Hematopoietic multipotent progenitor cell treated with erythropoietin and hydrocortisone succinate and interleukin-3 and kit ligand, for 4 days (in vitro differentiated cells): ENCODE measurements at places on chromosomes 1 and 21.

GRCh38 chr1:178055093-178055492, 38.8 kb upstream of the RASAL2 start:
- DNase-seq = peak; percentile 76

- DNase-seq = no peak
Observed at GRCh38 chr1:48018799-48019198, 21.6 kb upstream of the TRABD2B start.

DNA sequence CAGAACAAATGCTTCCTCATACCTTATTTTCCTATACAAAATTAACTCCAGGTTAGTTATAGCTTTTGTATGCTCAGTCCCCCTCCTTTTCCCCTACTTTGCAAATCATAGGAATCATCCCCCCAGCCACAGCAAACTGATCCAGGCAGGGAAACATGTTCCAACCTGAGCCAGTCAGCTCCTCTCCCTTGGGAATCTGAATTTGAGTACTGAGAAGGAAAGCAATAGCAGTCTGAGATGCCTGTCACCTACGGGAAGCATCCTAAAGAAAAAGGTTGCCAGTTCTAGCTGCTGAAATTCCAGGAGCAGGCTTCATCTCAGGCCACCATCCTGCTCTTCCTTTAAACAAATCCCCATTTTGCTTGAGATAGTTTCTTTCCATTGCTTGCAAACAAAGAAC, 6.9 kb downstream of the ADSS2 start:
- DNase-seq = no peak

DNA sequence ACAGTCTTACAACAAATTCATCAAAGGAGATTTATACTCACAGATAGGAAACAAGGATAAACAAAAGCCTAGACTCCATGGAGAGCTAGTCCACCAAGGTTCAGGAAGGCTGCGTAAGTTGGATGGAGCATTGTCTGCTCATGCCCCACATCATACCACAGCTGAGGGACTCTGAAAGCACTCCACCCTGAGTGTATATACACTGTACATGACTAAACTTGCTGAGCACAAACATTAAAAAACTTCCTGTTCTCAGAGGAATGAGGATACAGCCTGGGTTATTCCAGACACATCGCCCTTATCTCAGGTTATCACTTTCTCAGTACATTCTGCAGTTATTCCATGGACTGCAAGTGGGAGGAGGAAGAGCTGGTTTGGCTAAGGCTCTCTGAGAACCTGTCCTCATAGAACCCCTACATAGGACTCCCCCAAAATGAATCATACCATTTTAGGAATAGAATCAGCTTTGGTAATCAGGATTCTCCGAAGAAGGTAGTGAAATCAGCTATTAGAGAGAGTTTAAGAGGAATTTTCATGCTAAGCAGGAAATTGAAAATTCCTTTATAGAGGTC, 58.0 kb upstream of the PRMT6 start:
- no peak for DNase-seq

GRCh38 chr21:42560517-42561179, 47.0 kb downstream of the SLC37A1 start:
- DNase-seq = no peak

GRCh38 chr1:91499904-91500755, 521 bp upstream of the CDC7 start:
- DNase-seq = peak; percentile 87

DNA sequence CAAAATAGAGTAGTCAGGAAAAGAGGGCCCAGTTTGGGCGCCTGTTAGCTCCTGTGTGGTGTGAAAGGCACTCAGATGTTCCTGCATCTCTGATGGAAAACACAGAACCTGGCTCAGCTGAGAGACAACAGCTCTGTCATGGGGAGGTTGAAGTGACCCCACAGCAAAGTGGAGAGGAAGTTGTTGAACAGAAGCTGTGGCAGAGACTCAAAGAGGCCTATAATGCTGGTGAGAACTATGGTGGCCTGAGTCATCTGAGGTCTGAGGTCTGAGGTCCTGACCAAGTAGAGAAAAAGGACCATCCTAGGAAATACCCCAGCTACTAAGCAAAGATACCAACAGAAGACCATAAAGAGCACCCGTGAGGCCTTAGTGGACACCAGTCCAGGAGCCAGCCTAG, 45.6 kb upstream of the JAK1 start:
- peak; percentile 38 for DNase-seq

- no peak for DNase-seq
Observed at GRCh38 chr1:22612671-22613571, 23.5 kb upstream of the C1QA start.

- DNase-seq = no peak
Observed at GRCh38 chr1:54421101-54421504, 14.9 kb upstream of the SSBP3 start.

DNA sequence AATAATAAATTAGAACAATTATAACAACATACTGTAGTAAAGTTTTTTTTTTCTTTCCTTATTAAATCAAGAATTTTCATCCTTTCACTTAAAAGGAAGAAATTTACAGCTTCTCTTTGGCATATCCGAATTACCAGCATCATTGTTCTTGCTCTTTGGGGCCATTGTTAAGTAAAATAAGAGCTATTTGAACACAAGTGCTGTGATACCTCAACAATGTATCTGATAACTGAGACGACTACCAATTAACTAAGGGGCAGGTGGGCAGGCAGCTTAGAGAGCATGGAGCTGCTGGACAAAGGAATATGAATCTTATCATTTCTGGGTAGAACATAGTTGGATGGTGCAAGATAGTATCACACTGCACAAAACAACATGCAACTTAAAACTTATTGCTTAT, 719.9 kb upstream of the TMPRSS15 start:
- no peak for DNase-seq

DNA sequence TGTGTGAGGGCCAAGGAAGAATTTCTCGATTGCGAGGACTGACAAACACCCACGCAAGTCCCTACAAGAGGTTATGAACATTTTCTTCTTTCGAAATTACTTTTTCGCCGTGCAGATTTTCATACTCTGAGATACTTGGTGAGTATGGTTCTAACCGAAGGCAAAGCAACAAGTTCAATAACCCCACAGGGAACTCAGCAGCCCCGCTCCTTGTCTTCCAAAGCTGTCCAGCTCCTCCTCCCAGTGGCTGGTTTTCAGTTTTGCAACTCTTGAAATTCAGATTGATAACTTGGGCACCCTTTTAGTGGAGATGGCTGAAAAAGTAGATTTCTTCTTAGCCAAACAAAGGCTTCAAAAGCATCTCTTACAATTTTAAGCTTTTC, 154.4 kb downstream of the SETD4 start:
- DNase-seq = no peak

DNA sequence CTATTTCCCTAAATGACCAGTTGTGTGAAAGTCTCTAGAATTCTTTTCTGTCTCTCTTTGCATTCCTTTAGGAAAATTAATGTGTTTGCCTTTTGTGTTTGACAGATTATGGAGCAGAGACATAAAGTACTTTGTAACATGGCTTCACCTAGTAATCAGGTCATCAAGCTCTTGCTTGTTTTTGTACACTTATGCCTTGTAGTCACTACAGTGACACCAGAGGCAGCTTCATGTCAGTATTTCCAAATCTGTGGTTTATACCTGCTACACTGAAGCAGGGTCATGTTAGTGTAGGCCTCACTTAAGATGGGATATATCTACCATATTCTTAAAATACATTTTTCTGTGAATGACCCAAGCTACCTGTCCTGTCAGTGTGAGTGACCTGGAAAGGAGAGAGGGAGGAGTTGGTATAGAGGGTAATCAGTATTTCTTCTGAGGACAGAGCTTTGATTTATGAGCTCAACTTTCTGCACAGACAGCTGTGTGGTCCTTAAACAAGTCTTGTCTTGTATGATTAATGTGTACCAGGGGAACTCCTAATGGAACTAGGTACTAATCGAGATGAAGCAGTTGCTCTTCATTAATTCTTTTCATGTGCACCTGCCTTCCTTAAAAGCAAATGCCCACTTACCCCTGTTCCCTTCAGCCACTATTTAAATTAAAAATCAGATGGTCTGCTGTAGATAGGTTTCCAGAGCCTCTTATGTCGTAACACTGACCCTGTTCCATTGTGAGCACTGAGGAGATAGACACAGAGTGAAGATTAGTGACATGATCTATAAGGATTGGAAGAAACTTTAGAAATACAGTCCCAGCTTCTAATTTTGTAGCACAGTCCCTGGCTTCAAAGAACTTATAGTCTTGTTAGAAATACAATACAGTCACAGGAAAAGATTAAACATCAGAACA, 45.7 kb downstream of the MACO1 start:
- DNase-seq = no peak

DNA sequence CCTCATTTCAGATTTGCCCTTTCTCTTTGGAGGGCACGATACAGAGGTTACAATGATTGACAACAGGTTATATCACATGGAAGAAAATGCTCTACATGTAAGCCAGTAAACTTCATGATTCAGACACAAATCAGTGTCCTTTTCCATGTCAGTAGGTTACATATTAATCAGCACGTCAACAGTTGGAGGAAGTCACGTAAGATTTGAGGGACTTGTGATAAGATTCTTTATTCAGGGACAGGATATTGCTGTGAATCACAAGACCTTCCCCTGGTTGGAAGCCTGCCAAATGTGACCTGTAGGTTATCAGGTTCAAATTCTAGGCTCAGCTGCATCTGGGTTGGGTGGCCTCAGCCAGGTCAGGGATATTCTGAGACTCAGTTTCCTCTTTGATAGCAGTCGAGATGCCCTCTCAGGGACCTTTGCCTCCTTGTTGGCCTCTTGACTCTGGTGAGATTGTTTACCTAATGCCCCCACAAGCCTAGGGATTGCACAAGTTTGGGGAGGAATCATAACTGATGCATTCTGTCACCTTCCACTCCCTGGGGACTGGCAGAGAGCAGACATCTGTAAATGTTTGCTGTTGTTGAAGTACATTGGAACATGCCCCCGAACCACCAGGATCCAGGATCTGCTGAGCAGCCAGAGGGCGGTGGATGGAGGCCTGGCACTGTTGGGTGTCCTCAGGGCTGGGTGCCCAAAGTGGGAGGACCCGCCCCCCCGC, 31.9 kb downstream of the SERINC2 start:
- DNase-seq = peak; percentile 48

DNA sequence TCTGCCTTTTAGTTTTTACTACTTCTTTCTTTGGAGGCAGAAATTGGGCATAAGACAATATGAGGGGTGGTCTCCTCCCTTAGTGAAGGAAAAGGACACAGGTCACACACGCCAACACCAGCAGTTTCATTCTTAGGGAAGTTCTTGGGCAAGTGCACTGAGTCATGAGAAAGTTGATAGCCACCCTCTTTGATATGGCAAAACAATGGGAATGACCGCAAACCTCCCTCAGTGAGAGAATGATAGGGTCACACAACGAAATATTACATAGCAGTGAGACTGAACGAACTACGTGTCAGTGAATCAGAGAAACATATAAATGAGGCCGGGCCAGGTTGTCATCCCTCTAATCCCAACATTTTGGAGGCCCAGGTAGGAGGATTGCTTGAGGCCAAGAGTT, 20.0 kb downstream of the IL6R start:
- no peak for DNase-seq

DNA sequence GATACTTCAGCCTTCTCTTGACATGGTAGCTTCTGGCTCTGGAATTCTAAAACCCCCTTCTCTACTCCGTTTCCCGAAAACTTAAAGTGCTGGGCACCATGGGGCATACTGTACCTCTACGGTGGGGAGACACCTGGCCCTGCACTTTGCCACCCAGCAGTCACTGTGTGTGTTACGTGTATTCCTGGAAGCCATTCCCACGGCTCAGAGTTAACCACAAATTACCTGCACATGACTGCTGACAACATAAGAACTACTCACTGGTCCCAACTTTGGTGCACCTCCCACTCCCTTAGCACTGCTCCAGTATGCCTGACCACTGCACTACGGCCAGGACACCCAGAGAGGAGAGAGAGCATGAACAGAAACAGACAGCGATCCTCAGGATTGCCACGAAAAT, 29.4 kb upstream of the TMPRSS2 start:
- DNase-seq = no peak

GRCh38 chr1:997993-998744, 1.7 kb downstream of the HES4 start:
- DNase-seq = no peak

- no peak for DNase-seq
Observed at GRCh38 chr1:87980494-87980893, 651.8 kb downstream of the LMO4 start.

DNA sequence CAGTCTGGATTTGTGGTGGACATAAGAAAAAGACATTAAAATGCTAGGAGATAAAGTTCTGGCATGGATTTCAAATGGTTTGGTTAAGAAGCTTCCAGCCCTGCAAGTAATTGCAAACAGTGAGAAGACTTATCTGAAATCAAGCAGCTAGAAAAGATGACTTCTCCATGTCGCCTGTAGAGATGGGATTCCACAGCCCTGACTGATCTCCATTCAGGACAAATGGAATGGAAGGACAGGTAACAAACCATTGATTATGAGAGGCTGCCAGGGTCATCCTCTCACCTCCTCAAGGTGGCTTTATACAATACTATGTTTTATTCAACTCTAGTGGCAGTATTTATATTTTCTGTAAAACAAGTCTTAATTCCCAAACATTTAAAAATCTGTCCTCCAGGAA, 237.9 kb downstream of the HLX start:
- no peak for DNase-seq

- DNase-seq = no peak
Observed at GRCh38 chr1:86508583-86508969, 38.3 kb upstream of the CLCA4 start.

DNA sequence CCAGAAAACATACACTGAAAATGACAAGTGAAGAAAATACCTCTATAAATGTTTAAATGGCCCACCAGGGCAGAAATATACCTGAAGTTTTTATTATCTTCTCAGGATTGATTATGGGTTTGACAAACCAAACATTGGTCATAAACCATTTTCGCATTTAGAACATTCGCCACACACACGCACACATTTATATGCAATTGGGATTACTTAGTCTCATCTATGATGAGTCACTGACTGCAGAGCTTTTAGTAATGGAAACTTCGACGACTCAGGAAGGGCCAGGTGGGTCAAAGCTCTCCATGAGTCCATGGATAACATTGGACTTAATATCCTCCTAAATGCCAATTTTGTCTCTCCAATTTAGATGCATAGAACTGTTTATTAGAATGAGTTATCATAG, 16.9 kb downstream of the NRDC start:
- no peak for DNase-seq

DNA sequence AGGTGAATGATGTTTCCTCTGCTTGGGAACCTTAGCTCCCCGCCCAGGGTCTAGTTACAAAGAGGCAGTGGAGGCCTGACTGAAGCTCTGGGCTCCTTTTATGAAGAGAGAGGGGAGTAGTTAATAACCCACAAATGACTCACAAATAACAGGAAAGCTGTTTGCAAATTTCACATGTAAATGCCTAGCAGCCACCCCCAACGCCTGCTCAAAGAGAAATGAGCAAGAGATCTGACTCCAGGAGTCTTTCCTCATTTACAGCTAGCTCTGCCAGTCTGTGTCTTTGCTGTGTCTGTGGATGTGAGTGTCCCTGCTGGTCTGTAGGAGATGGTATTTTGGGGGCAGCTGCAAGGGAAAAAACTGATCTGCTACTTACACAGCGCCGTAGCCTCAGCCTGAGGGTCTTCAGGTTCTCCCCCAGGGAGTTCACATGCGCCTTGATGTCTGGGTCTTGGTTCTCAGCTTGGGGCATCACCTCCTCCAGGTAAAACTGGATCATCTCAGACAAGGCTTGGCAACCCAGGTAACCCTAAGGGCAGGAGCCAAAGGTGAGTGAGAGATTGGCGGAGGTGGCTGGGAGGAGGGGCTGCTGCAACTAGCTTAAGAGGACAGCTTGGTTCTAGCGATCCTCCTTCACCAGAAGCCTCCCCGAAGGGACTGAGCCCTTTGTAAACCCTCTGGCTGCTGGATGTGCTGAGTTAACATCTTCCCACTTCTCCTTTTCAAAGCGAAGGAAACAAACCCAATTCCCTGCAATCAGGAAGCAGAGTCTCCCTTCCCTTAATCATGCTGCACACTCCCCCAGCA, at the start of gene IL19:
Gene IL19, plus strand, starts transcription at position 243 of the 807 bp plus-strand sequence. CDS start 65,890 bp downstream, outside the sequence.
- peak; percentile 63 for DNase-seq

- no peak for DNase-seq
Observed at GRCh38 chr1:8704866-8705506, 112.5 kb downstream of the RERE start.
